Glomerular endothelial cell (primary cell): ENCODE measurements at places on chromosomes 2 and 18. TPM values are rescaled to one million over a fixed set of nuclear protein-coding genes. Genes with fewer than 3 reads are reported as not detected.

SEH1L gene
- 22.5 and 25.3 TPM in 2 replicates for total RNA-seq

CRYBA2 gene
- total RNA-seq: not detected in 2 replicates

SETBP1 gene
- total RNA-seq: 0.44 and 1.5 TPM in 2 replicates

SLC9A4 gene
- total RNA-seq: not detected in 2 replicates

CTAGE1 gene
- total RNA-seq: not detected in 2 replicates

TMEFF2 gene
- total RNA-seq: not detected in 2 replicates

LIMS1 gene
- total RNA-seq: 434 and 491 TPM in 2 replicates

FBXO48 gene
- total RNA-seq: 0.19 and 0.64 TPM in 2 replicates

LAMA3 gene
- total RNA-seq: 1.9 and 4.9 TPM in 2 replicates

IL1RL1 gene
- total RNA-seq: 5.8 and 20.5 TPM in 2 replicates
